ENCODE measurements at places on chromosomes 7 and 10. TPM values are rescaled to one million over a fixed set of nuclear protein-coding genes. Genes with fewer than 3 reads are reported as not detected.

GRCh38 chr10:50991456-50992355 is 82.6 kb upstream of the PRKG1 start:
- peak; percentile 31 for DNase-seq

DNA sequence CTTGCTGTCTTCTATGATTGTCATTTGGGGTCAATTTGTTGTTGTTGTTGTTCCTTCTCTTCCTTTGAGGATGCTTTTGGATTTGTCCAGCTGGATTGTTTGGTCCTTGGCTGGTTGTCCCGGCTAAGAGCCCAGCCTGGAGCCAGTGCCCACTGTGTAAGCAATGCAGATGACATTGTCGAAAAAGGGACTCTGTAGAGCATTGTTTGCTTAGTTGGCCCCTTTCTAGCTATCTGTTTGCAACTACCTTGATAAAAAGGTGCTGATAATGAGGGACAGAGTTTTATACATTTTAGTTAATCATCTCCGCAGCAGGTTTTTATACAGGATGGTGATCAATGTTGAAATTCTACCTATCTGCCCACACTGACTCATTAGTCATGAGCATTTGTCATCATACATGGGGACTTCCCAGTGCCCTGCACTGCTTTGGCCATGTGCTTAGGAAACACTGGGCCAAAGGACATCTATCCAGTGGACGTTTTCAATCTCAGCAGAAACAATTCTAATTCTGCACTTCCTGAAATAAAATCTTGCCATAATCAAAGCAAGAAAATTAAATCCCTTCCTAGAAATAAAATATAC is 311.9 kb downstream of the GRM8 start:
- no peak for DNase-seq

GRCh38 chr10:120580918-120581895 is 124.2 kb downstream of the PLPP4 start:
- no peak for DNase-seq

- no peak for DNase-seq
Measured at GRCh38 chr10:30854656-30855055, 177.0 kb downstream of the ZNF438 start.

GRCh38 chr7:94706996-94707740 is 51.2 kb upstream of the SGCE start:
- DNase-seq = no peak

GRCh38 chr10:31771331-31771831 is 157.2 kb downstream of the ARHGAP12 start:
- DNase-seq = no peak

DNA sequence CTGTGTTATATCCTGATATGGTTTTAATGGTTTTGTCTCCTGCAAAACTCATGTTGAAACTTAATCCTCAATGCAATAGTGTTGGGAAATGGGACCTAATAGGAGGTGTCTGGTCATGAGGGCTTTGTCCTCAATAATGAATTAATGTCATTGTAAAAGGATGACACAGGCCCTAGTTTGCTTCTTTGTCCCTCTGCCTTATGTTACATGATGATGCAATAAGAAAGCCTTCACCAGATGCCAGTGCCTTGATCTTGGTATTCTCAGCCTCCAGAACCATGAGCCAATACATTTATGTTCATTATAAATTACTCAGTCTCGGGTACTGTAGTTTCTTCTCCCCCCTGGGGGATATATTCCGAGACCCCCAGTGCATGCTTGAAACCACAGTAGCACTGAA is 1247.4 kb upstream of the SORCS1 start:
- DNase-seq = no peak

- DNase-seq = no peak
Measured at GRCh38 chr10:3186368-3186767, 13.8 kb upstream of the PITRM1 start.

- DNase-seq = no peak
Measured at GRCh38 chr10:17479015-17479615, 24.7 kb upstream of the ST8SIA6 start.

- no peak for DNase-seq
Measured at GRCh38 chr7:43505412-43505811, 77.5 kb upstream of the STK17A start.

DNA sequence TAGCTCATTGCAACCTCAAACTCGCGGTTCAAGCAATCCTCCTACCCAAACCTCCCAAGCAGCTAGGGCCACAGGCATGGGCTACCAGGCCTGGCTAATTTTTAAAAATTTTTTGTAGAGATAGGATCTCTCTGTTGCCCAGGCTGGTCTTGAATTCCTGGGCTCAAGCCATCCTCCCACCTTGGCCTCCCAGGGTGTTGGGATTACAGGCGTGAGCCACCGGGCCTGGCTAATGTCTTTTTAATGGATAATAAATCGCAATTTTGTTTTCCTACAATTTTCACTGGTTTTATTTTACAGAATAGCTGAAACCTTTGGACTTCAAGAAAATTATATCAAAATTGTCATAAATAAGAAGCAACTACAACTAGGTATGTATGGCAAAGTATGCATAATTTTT is 10.9 kb downstream of the NUB1 start:
- DNase-seq = no peak

DNA sequence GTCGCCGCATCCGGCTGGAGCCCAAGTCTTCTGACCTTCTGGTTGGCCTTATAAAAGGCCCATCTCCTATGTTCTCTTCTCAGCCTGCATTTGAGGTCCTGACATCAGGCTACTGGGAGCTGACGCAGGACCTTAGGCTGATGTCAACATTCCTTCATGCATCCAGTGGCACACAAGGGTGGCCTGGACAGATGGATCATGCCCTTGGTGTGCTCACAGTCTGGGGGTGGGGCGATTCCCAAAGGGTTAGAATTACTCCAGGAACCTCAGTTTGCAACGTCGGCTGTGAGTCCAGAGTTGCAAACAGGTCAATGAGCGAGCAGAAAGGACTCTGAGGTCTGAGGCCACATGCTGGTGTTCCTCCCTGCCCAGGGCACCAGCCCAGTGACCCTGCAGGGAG is 8.2 kb upstream of the CLIP2 start:
- peak; percentile 60 for DNase-seq

The WASL gene
- 22.5 TPM for total RNA-seq

The PNLIP gene
- total RNA-seq = 0.13 TPM

The PKD2L1 gene
- total RNA-seq = not detected

The DKK1 gene
- 108 TPM for total RNA-seq

The MSMB gene
- total RNA-seq = not detected

The MARVELD1 gene
- 54.7 TPM for total RNA-seq

All from LHCN-M2 (cell line).